D341Med (cell line): ENCODE measurements at places on chromosomes 6 and 20.

GRCh38 chr6:155980768-155981079, 525.1 kb upstream of the NOX3 start:
- no peak for DNase-seq

DNA sequence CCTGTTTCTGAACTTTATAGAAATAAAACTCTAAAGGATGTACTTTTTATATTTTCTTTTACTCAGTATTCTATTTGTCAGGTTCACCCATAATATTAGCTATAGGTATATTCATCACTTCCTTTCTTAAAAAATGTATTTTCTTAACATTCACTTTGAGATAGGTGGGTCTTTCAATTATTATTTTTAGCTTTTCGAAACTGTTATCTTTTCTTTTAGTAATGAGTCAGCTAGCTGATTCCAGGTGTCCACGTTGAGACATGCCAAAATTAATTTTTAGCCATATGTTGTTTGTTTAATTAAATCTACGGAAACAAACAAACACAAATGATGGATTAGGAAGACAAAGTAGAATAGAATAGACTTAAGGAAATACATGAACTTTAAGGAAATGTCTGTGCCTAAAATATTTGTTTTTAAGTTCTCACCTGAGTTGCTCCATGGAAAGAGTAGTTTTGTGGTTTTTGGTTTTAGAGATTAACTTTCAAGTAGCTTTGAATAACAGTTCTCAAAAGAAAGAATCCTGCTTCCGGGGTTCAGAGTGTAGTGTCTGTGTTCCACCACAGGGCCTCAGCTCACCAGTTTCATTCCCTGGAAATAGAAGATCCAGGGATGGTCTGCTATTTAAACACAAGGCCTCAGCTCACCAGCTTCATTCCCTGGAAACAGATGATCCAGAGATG, 435.0 kb downstream of the HAO1 start:
- DNase-seq: peak; percentile 42

DNA sequence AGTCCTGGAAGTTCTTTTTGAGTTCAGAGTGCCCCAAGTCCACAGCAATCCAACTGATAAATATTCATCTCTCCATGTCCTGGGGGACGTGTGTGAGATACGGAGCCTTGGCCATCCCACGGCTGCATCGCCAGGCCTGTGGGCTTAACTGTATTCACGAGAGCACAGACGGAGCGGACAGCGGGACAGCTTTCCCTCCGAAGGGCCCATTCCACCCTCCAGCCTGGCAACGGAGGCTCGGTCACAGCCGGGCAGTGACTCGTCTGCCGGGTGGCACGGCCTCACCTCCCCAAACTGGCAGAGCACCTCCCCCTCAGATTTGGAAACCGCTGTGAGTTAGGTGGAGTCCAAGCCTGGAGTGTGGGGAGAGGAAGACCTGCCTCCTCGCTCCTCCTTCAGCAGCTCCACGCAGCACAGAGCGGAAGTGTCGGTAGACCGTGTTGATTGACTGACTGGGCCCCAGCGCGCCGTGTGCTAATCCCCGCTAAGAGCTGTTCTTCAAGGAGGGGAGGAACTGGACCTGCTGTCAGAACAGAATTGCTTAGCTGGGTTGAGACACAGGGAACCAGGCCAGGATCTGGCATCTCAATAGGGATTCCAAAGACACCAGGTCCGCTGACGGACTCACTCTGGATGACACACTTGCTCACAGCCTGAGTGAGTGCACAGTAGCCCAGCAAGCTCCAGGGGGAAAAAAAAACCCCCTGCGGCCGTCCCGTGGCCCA, 10.9 kb downstream of the FOXF2 start:
- no peak for DNase-seq

- peak; percentile 39 for DNase-seq
Observed at GRCh38 chr6:157912326-157912725, 69.3 kb upstream of the SYNJ2 start.

DNA sequence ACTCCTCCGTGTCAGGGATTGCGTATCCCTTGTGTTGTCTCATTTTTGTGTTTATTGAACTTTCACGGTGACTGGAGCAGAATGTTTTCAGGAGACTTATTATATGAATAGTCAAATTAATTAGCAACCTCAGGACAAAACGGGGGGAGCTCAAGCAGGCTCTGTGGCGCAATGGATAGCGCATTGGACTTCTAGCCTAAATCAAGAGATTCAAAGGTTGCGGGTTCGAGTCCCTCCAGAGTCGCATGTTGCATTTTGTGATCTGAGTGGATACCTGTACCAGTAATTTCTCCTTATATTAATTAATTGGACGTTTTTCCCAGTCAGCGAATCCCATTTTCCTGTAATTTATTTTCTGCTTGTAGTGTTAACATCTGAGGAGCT, 89.1 kb upstream of the ZNF184 start:
- no peak for DNase-seq

GRCh38 chr6:93418408-93419303, 703 bp downstream of the EPHA7 start:
- peak; percentile 64 for DNase-seq

DNA sequence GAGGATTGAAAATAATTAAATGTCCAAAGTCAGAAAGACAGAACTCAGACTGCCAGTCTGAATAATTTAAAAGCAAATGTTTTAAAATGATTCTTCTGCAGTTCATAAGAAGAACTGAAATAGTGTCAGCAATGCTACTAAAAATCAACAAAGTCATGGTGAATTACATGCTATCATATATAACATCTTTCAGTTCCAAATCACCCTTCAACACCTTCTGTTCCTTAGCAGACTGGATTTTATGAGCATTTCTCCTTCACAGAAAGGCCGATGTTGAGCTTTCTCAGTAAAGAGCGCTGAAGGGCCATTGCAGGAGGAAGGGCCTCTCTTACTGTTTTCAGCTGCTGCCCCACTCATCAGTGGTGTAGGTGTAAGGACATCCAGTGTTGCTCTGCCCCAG, 63.3 kb downstream of the AIG1 start:
- no peak for DNase-seq

GRCh38 chr20:36887752-36888090, 11.8 kb downstream of the TLDC2 start:
- DNase-seq: no peak

GRCh38 chr6:166277018-166277417, 31.2 kb downstream of the PRR18 start:
- no peak for DNase-seq

- DNase-seq: no peak
Observed at GRCh38 chr6:14549871-14550270, 432.3 kb downstream of the CD83 start.

DNA sequence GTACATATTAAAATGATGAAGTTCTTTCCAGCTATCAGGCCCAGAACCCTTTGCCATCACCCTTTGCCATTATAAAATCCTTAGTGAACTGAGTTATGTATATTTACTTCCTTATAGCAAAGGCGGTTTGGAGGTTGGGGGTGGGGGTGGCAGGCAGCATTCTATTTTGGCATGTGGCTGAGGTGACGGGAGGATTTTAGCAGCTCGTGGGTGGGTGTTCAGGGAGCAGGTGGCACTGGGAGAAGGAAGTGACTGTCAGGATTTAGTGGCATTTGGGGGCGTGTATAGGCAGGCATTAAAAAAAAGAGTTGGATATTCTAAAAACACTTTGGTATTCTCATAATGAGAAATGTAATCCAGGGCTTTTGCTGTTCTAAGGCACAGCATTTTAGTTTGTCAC, 150.7 kb downstream of the RIMS1 start:
- DNase-seq: no peak

DNA sequence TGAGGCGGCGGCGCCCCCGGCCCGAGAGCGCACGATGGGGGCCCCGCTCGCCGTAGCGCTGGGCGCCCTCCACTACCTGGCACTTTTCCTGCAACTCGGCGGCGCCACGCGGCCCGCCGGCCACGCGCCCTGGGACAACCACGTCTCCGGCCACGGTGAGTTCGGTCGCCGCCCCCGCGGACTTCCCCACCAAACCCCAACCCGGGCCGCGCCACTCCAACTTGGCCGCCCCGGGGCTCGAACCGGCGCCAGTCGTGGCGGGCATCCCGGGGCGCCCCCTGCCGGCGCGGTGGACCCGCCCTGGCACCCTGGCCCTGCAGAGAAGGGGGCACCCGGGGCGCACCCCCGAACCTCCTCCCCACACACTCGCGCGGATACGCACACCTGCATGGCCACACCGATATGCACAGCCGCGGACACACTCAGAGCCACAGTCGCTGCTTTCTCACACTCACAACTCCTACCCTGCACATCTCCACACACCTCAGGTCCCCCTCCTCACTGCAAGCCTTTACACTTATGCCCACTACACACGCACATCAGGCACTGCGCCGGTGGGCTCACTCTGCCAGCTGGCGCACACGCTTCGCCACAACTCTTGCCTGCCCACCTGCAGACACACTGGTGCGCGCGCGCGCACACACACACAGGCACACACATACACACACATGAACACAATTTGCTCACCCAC, 535 bp downstream of the VSTM2L start:
- DNase-seq: no peak
